AG09319 (cell line): ENCODE measurements at places on chromosomes 12 and 14.

DNA sequence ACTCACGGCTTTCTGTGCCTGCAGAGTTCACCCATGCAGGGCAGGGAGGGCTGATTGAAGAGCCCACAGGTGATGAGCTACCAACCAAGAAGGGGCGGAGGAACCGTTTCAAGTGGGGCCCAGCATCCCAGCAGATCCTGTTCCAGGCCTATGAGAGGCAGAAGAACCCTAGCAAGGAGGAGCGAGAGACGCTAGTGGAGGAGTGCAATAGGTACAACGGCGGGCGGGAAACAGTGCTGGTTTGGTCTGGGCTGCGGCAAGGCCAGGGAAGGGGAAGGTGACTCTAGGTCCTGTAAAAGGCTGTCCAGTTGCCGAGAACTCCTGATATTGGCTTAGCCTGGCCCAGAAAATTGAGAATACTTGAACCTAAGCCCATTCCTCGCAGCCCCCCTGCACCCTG, 15.2 kb downstream of the HNF1A start:
- no peak for DNase-seq

DNA sequence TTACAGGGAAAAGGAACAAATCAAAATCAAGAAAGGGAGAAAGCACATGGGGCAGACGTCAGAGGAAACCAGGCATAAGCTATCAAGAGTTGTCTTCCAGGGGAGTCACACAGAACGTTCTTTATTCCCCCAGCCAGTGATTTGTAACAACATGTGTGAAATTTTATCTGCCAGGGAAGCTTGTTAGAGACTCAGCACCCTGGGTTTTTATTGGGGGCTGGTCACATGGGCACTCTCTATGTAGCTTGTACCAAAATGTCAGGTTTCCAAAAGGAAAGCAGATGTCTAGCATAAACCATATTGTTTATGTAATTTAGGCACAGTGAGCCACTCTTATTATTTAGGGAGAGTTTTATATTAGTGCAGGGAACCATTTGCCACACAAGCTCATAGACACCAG, 440.4 kb upstream of the DCN start:
- DNase-seq: no peak

DNA sequence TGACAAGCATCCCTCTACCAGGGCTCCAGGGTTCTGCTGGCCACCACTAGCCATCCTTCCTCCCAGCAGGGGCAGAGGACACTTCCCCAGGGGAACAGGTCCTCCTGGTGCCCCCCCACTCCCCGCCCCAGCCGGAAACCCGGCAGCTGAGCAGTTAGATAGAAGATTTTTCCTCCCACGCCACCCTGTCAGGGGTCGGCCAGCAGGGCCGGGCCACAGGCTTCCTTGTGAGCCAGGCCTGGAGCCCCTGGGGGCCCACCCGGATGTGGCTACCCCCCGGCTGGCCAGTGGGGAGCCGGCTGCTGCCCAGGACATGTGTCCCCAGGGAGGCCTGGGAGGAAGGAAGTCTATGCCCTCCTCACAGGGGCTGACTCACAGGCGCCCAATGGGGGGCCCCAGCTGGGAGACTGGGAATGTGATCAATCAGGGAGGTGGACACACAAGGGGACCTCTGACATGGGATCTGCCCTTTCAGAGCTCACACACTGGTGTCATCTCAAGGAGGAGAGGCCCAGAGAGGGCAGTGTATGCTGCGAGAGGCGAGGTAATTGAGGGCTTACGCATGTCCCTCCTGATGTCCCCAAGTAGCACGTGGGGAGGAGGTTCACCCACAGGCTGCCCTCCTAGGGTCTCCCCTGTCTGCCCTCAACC, 4.2 kb downstream of the SH2B3 start:
- DNase-seq: no peak

DNA sequence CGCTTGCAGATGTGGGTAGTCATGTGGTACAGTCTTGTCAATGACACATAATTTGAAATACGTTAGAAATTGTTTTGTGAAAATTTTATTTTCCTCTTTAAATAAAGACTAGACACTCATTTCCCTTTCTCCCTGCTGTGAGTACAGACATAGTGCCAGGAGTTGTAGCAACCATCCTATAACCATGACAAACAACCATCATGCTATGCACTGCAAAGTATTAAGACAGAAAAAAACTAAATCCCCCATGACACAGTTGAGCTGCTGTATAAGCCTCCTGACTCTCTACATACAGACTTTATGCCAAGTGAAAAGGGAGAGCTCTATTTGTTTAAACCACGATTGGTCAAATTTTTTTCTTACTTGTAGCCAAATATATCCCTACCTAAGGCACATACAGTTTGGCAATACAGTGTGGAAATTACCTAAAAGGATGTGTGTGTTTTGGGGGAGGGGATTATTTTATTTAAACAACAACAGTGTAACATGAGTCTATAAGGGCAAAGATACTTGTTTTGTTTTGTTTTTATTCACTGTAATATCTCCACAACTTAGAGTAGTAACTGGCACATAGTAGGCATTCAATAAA, 45.0 kb upstream of the KRR1 start:
- no peak for DNase-seq

- DNase-seq: no peak
Observed at GRCh38 chr14:33962016-33962415, 11.1 kb upstream of the EGLN3 start.

- peak; percentile 22 for DNase-seq
Observed at GRCh38 chr12:132638541-132639408, 20.2 kb downstream of the P2RX2 start.

GRCh38 chr14:89277203-89277602, 139.8 kb downstream of the FOXN3 start:
- DNase-seq: no peak

DNA sequence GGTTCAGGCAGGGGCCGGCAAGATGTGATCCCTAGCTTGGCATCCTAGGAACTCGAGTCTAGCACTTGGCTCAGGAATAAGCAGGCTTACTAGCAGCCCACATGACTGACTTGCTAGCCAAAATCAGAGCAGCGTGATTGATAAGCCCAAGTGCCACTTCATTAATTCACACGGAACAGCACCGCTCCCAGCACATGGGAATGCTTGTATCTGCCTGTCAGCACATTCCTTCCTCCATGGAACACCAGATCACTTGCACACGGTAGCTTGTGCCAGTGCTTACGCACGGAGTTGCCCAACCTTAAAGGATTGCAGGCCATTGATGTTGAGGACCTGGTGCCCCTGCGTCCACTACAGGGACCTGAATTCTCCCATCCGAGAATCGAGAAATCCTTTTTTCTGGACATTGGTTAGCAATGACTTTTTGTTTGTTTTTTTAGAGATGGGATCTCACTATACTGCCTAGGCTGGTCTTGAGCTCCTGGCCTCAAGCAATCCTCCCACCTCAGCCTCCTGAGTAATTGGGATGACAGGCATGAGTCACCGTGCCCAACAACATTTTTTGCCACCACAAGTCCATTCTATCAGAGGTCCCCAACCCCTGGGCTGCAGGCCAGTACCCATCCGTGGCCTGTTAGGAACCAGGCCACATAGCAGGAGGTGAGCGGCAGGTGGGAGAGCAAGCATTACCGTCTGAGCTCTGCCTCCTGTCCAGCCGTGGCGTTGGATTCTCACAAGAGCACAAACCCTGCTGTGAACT, 30.6 kb upstream of the TSPAN9 start:
- DNase-seq: no peak

DNA sequence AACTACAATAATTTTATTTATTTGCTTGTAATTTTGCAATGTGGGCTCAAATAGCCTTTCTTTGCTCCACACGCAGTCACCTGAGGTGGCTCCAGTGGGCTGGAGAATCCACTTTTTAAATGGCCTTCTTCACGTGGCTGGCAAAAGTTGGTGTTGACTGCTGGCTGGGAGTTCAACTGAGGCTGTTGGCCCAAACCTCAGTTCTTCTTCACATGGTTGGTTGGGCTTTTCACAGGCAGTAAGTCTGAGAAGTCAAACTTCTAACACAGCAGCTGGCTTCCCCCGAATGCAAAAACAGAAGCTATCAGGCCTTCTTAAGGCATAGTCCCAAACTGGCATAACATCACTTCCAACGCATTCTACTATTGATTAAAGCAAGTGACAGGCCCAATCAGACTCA, 2.1 kb upstream of the OXA1L start:
- no peak for DNase-seq

- no peak for DNase-seq
Observed at GRCh38 chr14:54023027-54023426, 66.4 kb upstream of the BMP4 start.

DNA sequence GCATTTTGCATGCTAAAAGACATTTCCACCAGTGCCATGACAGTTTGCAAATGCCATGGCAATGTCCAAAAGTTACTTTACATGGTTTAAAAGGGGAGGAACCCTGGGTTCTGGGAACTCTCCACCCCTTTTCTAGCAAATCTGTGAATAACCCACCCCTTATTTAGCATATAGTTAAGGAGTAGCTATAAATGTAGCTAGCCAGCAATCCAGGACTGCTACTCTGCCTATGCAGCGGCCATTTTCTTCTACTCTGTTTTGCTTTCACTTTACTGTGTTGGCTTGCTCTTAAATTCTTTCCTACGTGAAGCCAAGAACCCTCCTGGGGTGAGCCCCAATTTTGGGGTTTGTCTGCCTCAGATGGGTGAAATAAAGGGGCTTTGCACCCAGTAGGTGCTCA, 141.0 kb downstream of the PTPN11 start:
- DNase-seq: no peak

DNA sequence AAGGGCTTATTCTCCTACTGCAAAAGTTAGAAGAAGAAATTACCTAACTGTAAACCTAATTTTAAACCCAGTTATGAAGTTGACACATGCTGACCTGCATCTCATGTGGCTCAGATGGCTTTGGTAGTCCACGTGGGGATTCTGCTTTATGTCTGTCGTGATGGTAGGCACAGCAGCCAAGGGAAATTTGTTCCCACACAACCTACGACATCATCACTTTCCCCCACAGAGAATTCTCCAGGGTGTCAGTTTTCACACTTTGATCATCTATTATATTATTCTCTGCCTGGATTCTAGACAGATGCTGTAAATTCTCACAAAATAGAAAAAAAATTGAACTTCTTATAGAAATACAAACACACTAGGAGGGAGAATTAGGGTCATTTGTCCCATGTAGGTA, 70.6 kb downstream of the PTHLH start:
- no peak for DNase-seq

GRCh38 chr12:40769846-40770245, 77.6 kb downstream of the CNTN1 start:
- DNase-seq: no peak

- DNase-seq: no peak
Observed at GRCh38 chr14:59582161-59582560, 5.5 kb upstream of the CCDC175 start.

- no peak for DNase-seq
Observed at GRCh38 chr14:100857923-100858837, 32.3 kb downstream of the MEG3 start.

GRCh38 chr14:39229222-39229543, 4.5 kb upstream of the MIA2 start:
- no peak for DNase-seq

DNA sequence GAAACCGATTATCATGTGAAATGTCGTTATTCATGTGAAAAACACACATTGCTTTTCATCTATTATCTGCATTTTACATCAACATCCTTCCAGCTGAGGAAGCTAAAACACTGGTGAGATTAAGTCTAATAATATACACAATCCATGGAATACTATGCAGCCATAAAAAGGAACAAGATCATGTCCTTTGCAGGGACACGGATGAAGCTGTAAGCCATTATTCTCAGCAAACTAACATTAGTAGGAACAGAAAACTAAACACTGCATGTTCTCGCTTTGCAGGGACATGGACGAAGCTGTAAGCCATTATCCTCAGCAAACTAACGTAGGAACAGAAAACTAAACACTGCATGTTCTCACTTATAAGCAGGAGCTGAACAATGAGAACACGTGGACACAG, 18.3 kb downstream of the KICS2 start:
- DNase-seq: no peak

- DNase-seq: no peak
Observed at GRCh38 chr12:32516230-32516629, 116.9 kb downstream of the FGD4 start.
